Mucosa of gallbladder (tissue), 1 donor: ENCODE measurements at places on chromosomes 1 and 21. TPM values are rescaled to one million over a fixed set of nuclear protein-coding genes. Genes with fewer than 3 reads are reported as not detected.

GRCh38 chr1:201712387-201713085, 116.4 kb upstream of the IPO9 start:
- no peak for DNase-seq

DNA sequence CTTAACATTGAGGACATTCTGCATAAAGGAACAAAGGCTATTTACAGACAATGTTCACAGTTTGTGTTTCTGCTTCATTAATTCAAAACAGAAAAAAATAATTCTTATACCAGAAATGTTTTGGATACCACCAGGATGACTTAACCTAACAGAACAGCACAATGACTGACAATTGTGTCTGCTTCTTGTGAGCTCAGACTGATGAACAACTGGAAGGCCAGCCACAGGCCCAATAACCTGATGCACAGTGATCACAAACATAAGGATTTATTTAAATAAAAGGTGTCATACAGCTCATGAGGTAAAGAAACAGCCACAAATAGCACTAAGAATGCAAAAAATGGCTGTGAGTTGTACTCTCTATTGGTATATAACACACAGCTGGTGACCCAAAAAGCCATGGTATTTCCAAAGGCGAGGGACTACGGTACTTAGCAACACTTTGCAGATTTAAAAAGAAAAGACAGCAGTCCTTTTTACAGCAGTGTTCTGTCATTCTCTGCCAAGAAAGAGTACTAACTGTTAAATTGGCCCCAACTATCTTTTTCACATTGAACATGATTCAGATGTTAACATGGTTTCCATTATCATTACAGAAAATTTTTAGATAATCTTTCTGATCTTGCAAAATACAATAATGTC, 32.1 kb upstream of the DDAH1 start:
- DNase-seq, result no peak

GRCh38 chr1:38817267-38818174, 42.1 kb downstream of the RRAGC start:
- no peak for DNase-seq

- no peak for DNase-seq
These were observed 146.7 kb upstream of the COL6A1 start for GRCh38 chr21:45834821-45835293.

The UFC1 gene
- total RNA-seq, result 114 TPM

DNA sequence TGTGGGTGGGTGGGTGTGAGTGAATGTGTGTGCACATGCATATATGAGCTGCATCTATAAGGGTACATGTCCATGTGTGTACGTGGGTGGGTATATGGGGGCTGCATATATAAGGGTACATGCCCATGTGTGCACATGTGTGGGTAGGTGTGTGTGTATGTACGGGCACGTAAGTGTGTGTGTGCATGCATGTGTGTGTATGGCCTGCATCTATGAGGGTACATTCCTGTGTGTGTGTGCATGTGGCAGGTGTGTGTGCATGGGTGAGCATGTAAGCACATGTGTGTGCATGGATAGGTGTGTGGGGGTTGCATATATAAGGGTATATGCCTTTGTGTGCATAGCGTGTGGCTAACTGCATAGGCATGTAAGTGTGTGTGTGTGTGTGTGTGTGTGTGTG, 181.0 kb upstream of the ARHGEF16 start:
- DNase-seq, result no peak

The PLPPR5 gene
- total RNA-seq, result not detected
